ENCODE measurements at places on chromosomes 1 and 21.
A peak's percentile ranks its signal among the peaks of the same experiment; 100 is the strongest.

DNA sequence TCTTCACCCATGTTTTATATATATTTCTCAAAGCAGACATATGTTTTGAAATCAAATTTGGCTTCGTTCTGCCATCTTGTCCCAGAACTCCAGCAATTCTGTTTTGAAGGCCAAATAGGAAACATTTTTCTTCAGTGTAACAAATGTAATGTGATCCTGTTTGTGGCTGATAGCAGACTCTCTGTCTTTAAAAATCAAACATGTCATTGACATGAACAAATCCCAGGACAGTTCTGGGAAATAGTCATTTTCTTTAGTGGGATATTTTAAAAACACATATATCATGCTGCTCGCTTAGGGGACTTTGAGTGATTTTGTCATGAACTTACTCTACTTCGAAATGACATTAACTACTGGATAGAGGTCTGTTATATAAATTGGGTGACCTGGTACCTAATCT, 51.4 kb downstream of the HMCN1 start:
- DNase-seq = no peak

DNA sequence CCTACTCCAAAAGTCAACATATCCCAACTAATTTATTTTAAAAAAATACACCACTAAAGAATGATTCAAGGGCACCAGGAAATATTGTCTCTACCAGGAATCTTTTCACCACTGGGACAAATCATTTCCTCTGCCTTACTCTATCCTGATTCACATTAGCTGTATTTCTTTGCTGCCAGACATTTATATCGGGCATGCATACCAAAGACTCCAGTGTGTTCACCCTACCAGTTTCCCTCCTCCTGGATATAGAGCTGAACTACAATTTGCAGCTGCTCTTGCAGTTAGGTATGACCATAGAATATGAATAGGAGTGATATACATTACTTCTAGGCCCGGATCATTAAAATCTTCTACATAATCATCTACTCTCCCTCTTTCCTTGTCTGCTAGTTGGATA, 7.6 kb downstream of the KCNJ6 start:
- DNase-seq = no peak

- no peak for DNase-seq
Observed at GRCh38 chr1:66733348-66734017, 18.8 kb upstream of the DYNLT5 start.

DNA sequence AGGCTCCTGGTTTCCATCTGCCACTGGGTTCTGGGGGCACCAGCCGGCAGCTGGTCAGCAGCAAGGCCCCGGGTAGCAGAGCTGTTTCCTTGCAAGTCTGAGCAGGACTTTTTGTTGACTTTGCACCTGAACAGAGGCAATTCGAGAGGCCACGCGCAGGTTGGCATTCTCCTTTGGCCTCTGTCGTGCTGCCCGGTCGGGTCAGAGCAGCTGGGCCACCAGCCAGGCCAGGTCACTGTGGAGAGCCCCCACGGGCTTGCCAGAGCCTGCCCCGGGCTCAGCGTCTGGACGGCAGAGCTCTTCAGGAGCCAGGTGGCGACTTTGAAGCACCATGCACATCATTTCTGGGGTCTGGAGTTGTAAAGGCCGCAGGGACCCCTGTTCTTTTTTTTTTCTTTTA, 28.4 kb upstream of the TMEM52 start:
- no peak for DNase-seq

DNA sequence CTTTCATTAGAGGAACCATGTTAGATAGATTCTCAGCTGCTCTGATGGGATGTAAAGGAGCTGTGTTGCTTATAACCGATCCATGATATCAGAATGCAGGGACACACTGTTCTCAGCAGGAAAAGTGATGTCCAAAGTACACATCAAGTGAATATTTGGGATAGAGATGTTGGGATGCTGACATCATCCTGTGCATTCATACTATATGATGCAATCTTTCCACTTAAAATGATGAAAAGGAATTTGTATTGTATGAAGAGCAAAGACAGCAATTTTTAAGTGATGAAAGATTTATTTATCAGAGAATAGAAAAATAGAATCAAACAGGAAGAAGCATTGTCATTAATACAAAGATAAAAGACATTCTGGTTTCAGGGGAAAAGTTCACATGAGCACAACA, 110.1 kb downstream of the ERG start:
- DNase-seq = no peak

DNA sequence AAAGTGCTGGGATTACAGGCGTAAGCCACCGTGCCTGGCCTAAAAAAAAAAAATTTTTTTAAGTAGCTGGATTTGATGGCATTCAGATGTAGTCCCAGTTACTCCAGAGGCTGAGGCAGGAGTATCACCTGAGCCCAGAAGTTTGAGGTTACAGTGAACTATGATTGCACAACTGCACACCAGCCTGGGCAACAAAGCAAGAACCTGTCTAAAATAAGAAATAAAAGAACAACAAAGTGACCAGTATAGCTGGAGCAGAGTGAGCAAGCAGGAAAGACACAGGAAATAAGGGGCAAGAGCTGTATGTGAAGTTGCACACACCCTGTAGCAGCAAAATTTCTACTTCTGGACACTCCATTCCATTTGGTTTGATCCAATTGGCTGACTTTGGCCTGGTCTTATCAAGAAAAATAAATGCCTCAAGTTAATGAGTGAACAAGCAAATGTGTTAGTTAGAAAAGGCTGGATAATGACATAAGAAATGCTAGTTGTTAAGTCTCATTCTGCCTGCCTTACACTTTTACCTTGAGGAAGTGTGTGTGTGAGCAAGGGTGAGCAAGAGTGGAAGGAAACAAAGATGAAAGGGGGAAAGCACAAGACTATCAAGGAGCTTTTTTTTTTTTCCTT, 7.9 kb downstream of the ATP5IF1 start:
- no peak for DNase-seq

DNA sequence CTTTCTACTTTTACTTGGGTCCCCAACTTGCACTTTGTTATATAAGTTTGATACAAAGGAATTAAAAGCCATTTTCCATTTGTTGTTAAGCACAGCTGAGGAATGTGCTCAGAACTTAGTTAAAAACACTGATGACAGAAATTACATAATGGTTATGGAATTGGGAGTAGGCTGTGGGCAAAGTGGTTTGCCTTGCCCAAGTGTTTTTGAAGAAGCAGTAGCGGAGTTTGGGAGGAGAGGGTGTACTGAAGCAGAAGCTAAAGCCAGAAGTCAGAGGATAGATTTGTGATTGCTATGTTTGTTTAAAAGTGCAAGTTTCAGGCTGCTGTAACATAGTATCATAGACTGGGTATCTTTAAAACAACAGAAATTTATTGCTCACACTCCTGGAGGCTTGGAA, 391.8 kb downstream of the DUSP10 start:
- no peak for DNase-seq

DNA sequence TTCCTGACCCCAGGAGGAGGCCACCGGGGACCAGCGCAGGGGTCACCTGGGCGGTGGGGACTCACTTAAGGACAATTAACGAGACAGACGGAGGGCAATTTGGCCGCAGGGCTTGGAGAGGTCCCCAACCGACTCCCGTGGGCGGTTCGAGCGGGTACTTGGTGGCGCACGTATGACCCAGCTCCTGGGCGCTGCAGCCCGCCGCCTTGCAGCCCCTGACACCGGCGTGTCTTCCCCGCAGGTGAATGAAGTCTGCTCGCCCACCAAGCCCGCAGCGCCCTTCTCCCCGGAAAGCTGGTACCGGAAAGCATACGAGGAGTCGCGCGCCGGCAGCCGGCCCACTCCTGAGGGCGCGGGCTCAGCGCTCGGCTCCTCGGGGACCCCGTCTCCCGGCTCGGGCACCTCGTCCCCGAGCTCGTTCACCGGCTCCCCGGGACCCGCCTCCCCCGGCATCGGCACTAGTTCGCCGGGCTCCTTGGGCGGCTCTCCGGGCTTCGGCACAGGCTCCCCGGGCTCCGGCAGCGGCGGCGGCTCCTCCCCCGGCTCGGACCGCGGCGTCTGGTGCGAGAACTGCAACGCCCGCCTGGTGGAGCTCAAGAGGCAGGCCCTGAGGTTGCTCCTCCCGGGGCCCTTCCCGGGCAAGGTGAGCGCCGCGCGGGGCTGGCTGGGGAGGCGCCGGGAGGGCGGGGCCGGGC, 1.4 kb downstream of the KIF26B start:
- peak; percentile 94 for DNase-seq

- DNase-seq = peak; percentile 57
Observed at GRCh38 chr1:9149837-9150581, 21.1 kb upstream of the GPR157 start.

- DNase-seq = no peak
Observed at GRCh38 chr1:209041927-209042326, 541.6 kb upstream of the CAMK1G start.

DNA sequence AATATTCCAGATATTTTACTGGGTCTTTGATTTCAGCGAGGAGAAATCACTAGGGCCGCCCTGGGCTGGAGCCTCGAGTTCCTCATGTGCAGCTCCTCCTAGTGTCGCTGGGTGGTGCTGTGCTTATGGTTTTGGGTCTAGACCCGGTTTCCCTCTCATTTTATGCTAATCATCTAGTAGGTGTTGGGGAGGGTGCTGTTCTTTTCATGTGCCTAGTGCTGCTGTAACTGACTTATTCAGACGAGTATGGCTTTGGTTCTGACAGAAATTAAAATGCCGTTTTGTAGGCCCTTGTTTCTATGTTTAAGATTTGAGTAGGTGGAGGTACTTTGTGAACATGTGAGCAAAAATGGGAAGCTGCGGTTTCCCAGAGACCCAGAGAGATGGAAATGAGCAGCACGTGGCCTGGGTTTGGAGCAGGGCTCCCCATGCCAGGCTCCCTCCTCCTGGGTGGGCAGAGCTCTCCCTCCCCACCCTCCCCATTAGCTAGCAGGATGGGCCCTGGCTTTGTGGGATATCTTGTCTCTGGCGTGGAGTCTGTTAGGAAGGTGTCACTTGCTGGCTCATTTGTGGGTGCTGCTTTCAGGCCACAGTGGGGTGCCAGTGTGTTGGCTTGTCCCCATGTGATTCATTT, 74.0 kb upstream of the GPR88 start:
- peak; percentile 72 for DNase-seq

DNA sequence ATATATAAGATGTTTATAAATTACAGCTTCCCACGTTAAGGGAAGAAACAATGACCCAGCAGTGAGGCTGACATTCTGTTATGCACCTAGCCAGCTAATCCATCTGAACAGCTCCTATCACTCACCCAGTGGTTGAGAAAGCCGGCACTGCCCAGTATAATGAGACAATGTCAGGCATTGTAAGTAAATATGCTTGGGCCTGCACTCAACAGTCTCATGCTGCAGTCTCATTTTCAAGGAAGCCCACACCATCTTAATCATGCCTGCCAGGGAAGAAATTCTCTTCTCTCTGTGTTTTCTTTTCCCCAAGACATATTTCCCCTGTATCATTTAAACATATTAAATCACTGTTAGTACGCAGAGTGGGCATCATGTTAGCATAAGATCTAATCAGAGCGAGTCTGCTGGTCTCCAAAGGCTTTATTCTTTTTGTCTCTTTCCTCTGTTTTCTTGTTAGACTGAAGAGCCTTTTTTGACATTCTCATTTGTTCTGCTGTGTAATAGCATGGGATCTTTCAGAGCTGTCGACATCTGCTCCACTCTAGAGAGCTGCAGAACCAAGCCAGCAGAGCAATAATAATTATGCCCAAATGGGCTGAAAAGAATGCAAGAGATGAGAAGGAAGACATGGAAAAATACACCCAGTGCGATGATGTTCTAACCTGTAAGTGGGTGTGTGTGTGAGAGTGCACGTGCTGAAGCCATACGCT, 67.6 kb upstream of the SLC22A15 start:
- peak; percentile 57 for DNase-seq

GRCh38 chr1:155184835-155185782, 11.5 kb downstream of the TRIM46 start:
- no peak for DNase-seq

GRCh38 chr1:61077676-61078541, 4.5 kb upstream of the NFIA start:
- DNase-seq = peak; percentile 95

DNA sequence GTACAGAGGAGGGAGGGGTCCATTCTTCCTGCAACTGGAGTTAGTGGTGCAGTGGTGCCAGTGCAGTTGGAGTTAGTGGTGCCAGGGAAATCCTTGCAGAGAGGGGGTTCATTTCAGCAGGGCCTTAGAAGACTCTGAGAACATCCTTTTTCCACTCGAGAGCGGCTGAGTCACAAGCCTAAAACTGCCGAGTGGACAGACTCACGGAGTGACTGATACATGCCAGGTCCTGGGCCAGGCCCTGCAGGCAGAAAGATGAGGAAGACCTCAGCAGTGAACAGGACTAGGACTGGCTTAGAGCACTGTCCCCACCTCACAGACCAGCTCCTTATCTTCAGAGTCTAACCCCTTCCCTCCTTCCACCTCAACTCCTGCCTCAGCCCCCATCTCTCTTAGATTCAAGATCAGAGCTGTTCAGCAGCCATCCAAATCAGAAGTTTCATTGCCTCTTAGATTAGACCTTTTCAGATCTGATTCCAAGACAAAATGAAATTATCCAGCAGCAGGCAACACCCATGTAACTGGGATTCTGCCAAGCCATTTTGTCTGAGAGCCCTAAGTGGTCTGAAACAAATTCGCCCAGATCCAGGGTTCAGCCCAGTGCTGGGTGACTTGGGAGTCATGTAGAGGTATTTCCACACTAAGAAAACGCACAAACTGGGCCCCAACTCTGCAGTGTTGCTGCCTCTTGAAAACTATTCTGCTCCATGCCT, 12.7 kb upstream of the IKBKE start:
- DNase-seq = peak; percentile 78

DNA sequence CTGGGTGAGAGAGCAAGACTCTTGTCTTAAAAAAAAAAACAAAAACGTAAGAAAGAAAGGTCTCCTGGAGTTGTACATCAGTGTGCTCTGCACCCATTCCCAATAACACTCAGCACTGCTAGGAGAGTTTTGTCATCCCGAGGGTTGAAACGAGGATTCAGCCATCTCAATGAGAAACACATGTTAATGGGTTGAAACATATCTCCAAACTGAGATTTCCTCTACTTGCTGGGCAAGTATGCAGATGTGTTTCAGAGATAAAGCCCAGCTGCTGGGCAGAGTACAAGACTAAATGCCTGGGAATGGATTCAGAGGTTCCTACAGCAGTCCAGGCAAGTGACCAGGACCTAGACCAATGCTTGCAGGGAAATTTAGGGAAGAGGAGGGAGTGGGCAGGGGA, 2.6 kb upstream of the MFN2 start:
- DNase-seq = no peak

DNA sequence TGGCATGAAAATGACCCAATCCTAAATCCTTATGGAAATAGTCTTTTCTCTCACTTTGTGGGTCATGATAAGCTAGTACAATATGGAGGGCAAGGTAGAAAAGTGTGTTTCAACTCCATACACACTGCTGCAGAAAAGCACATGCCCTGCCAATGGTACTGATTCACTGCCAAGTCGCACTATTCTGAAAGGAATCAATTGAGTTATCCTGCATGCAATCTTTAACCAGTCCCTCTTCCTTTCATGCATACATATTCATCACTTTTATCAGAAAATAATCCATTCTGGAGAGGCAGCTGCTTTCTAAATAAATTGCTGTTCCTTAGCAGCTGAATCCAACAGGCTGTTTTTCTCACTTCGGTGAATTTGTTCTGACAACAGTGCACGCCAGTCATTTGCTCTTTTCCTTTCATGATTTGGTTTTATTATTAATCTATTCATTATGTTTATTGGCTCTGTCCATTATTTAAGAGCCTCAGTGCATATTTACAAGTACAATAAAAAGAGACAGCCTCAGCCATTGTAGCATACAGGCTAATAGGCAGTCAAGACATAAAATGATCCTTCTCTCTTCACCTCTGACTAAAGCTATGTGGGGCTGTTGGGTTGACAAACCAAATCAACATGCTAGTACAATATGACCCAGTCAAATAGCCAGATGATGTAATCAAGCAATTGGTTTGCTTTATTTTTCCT, 108.8 kb downstream of the CHD1L start:
- DNase-seq = no peak

- no peak for DNase-seq
Observed at GRCh38 chr1:201312298-201312697, 29.0 kb downstream of the PKP1 start.
